Activated CD4-positive, alpha-beta T cell treated with anti-CD3 and anti-CD28 coated beads for 4 hours (primary cell): ENCODE measurements at places on chromosomes 13 and 19.

DNA sequence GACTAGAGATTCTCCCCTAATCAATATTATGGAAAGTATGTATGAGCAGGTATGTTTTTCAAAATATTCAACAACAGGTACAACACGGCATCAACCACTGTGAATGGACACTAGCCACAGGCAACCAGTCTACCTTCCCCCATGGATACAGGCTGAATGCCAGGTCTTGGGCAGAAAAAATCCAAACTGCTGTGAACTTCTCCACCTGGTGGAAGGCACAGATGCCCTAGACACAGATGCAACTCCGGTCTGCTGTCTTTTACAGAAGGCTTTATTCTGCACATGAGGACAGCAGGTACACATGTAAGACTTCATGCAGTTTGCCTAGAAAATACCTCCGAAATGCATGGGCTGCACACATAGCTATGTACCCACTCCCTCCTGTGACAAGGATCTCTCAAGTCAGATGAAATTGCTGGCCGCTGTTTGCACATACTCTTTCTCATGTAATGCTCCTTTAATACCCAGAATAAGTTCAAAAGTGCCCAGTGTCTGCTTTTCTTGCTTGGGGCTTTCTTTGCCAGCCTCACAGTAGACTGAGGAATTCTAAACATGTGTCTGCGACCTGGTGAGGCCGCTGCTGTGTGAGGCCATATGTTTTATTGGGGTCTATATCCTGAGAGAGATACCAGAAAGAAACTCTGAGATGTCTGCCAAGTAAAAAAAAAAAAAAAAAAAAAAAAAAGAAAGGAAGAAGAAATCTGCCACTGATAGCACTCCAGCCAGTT, 325.9 kb downstream of the FOXO1 start:
- DNase-seq, result no peak

DNA sequence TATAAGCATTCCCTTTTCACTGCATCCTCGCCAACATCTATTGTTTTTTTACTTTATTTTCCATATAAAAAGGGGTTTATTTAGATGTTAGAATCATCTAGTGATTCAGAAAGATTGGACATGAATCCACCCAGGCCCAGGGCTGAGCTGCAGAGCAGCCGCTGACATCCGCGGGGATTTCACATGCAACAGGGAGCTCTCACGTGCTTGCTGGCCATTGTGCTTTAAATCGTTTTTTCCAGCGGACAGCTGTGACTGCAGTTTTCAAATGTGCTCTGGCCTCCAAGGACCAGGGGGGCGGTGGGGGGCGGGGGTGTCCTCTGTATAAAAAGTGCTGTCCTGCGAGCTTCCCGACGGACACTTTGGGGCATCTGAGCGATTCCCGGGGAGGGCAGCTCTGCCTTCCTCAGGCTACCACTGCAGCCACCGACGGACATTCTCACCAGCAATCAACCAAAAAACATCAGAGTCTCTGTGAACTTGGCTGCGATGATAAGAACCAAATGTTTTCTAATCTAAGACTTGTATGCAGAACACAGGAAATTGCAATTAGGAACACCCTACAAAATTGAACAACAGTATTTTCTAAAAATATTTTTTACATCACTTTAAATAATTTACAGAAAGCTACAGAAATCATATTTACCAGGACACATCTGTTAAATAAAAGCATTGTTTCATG, 12.6 kb downstream of the RB1 start:
- DNase-seq, result no peak

DNA sequence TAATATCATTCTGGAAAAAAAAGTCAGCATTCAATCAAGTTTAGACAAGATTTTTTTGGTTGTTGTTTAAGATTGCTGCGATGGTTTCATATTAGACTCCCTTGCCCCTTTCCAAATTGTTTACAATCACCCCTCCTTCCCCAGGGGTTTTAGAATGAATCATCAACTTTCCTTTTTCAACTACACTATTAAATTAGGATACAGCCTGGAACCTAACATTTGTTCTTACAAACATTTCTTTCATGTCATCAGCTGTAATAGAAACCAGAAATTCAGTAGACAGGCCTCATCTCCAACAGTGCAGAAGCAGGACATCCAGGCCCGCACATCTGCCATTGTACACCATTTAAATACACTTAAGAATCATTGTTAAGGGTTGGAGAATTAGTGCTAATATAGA, 44.4 kb upstream of the WDFY2 start:
- no peak for DNase-seq

DNA sequence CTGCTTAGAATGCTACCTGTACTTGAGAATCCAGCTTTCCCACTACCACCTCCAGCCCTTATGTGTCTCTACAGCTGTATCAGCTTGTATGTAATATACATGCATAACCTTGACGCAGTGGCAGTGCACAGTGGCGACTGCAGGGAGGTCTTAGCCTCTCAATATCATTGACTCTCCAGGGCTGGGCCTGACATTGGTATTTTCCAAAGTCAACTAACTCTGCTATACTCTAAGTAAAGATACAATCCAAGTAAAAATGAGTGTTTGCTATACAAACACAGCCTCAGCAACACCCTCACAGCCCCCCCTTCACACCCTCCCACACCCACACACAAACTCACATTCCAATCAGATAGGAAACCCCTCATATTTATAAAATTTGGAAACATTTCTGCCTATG, 6.7 kb upstream of the UBL3 start:
- DNase-seq, result no peak

GRCh38 chr13:97327506-97328221, 105.5 kb downstream of the MBNL2 start:
- DNase-seq, result no peak

DNA sequence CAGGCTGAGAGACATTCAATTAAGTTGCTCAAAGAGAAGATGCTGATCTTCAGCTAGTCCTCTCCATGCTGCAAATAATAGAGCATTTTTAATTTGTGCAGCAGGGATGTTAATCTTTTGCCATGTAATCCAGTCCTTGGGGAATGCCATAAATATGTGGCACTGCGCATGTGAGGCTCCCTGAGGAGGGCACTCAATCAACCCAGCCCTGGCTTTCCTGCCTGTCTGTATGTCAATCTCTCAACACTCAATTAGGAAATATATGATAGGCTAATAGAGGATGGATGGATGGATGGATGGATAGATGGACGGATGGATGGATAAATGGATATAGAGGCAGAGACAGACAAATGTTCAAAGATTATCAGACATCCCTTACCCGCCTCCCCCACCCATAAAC, 31.6 kb upstream of the POP4 start:
- no peak for DNase-seq

DNA sequence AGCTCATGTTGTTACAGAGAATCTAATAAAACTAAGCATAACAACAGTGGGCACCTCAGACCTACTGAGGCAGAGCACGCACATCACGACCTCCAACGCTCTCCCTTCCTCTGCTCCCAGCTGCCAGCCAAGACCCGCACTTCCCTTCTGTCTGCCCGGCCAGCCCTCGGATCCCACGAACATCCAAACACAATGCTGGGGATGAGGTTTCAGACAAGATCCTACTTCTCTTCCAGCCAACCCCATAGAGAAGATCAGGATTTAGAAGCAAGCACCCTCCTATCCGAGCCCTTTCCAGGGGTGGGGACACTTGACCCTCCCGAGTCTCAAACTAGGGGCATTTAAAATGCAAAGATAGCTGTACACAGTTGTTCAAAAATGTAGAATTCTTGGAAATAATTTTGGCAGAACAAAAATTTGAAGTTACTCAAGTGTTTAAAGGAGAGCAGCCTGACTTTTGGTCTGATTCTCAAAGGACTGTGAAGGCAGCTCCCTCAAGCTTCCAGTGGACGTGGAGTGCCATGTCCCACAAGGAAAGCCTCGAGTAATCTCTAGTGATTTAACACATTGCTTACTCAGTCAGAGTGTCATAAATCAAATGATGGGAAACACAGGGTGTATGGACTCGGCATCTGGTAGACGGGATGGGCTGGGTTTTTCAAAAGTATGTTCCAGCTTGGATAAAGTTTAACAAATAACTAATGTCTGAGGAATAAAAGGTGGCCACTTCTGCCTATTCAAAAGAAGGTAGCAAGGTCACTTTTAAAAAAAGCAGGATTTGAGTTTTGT, 32.8 kb downstream of the ANKRD10 start:
- DNase-seq, result no peak

DNA sequence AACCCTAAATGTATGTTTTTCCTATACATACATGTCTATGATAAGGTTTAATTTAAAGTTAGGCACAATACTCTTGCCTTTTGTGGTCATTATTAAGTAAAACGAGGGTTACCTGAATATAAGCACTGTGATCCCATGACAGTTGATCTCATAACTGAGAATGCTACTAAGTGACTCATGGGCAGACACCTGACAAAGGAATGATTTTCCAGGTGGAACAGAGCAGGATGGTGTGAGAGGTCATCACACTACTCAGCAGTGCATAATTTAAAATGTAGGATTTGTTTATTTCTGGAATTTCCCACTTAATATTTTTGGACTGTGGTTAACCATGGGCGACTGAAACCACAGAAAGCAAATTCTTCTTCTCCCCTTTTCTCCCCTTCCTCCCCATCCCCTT, 178.9 kb downstream of the UGGT2 start:
- DNase-seq, result no peak

DNA sequence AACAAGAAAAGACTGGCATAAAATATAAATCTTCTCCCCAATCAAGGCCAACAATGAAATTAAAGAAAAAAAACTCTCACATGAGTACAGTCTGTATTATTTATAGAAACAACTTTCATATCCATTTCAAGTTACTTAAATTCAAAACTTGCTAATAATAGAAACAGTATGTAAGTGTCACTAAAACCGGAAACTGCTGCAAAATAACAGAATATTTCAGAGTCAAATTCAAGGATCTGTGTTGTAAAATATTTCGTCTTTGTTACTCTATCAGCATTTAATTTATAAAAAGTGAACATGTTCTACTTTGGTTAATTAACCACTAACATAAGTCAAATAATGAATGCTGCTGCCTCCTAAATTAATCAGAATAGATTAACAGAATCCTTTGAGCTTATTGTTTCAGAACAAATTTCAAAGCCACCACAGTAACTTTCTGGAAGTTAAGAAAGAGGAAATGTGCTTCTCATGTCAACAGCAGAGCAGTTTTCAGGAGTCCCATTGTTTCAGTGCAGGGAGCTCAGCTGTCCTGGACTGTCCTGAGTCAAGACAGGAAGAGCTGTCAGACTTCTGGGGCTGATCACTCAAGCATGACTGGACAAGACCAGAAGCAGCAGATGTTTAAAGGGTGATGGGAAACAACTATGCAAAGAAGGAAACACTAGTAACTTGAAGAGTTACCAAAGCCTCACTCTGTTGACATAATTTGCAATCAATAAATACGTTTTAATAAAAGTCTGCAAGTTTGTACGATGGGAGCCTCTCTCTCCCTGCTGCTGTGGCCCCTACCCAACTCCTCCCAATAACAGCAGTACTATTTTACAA, 76.9 kb downstream of the FOXO1 start:
- no peak for DNase-seq

DNA sequence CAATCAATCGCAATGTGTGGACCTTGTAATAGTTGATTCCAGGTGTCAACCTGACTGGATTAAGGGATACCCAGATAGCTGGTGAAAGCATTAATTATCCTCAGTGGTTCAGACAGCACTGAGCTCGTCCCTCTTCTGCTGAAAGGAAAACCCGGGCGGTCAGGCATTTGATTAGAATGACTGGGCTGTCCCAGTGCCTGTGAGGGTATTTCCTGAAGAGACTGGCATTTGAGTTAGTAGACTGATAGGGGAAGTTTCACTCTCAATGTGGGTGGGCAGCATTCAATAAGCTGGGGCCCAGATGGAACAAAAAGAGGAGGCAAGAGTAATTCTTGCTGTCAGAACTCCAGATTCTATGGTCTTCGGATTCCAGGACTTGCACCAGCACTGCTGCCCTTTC, 31.9 kb downstream of the KPNA3 start:
- DNase-seq, result no peak

DNA sequence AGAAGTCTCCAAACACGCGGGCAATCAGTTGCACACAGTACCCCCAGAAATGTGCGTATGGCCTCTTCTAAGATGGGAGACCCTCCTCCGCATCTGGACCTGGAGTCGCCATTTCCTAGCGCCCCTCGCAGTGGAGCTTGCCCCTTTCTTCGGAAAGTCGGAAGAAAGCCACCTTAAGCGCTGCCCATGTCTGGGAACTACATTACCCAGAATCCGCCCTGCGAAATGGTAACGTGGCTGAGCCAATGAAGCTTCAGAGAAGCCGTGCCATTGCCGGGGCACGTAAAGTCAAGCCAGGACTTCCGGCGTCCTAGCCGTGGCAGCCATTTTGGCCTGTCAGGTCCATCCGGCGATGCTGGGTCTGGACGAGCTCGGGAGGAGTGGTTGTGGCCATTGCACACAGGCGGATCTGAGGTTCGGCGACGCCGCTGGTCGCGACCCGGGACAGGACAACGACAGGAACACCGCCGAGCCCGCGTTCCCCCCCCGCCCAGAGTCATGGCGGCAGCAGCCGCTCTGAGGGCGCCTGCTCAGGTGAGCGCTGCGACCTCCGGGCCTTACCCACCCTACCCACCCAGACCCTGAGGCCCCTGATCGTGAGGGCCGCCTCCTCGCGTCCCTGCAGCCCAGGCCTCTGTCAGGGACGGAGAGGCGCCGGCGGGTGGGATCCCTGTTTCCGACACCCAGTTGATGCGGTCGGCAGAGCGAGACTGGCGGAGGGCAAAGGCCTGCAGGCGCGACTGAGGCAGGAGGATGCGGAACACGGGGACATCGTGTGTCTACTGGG, at the start of gene ZNF586:
Gene ZNF586 (plus strand): TSS at position 332 of the 787 bp plus-strand sequence. CDS start 167 bp downstream, at position 499.
- DNase-seq, result peak; percentile 81

- DNase-seq, result no peak
These were observed 22.5 kb downstream of the PABPC3 start for GRCh38 chr13:25118378-25118905.

GRCh38 chr13:20796791-20797508, 23.2 kb upstream of the EEF1AKMT1 start:
- DNase-seq, result no peak

- DNase-seq, result no peak
These were observed 64.4 kb downstream of the TRPM4 start for GRCh38 chr19:49222011-49222410.

GRCh38 chr19:55689411-55690108, 14.5 kb downstream of the EPN1 start:
- DNase-seq, result no peak

- no peak for DNase-seq
These were observed 19.4 kb downstream of the IQCN start for GRCh38 chr19:18254546-18255503.

DNA sequence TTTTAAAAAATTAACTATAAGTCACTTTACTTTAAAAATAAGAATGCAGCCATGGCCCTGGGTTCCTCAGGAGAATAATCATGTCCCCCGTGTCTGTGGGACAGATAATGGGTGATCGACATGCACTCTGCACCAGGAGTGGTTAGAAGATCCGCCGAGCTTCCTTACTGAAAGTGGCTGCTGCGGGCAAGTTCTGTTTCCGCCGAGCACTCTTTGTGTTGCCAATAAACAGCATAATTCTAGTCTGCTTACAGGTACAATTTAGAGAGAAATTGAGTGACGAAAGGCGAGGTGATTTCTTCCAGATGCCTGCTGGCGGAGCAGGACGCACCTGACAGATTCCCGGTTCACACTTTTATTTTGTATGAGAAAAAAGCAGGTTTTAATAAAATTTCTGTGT, 139.0 kb downstream of the SOX1 start:
- DNase-seq, result no peak
